ENCODE measurements at places on chromosomes 16 and 17.

GRCh38 chr17:43982171-43982570 lies 22.3 kb upstream of the NAGS start:
- no peak for DNase-seq

DNA sequence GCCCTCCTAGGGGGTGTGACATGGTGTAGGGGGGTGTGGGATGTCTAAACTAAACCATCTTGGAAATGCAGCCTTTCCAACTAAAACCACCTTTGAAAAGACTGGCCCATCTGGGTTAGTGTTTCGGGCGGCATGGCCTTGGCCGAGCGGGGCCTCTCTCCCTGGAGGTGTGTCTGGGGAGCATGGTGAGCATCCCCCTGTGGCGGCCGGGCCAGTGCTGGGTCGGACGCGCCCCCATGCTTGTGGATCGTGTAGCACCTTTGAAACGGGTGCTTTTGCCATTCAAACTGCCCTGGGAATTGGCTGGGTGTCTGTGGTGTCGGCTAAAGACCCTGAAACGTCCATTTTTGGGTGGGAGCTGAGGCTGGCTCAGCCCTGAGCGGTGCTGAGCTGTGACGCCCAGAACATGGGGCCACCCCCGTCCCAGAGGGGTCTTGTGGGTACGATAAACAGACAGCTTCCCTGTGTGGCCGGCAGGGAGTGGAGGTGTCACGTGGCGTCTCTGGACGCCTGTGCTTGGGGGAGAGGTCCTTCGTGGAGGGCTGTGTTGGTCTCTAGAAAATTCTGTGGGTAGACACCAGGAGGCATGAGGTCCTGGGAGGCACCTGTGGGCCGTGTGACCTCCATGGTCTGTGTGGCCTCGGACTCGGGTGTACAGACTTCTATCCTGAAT lies 6.3 kb downstream of the METRNL start:
- DNase-seq = no peak

- no peak for DNase-seq
These were observed 99.4 kb downstream of the AMFR start for GRCh38 chr16:56325956-56326355.

DNA sequence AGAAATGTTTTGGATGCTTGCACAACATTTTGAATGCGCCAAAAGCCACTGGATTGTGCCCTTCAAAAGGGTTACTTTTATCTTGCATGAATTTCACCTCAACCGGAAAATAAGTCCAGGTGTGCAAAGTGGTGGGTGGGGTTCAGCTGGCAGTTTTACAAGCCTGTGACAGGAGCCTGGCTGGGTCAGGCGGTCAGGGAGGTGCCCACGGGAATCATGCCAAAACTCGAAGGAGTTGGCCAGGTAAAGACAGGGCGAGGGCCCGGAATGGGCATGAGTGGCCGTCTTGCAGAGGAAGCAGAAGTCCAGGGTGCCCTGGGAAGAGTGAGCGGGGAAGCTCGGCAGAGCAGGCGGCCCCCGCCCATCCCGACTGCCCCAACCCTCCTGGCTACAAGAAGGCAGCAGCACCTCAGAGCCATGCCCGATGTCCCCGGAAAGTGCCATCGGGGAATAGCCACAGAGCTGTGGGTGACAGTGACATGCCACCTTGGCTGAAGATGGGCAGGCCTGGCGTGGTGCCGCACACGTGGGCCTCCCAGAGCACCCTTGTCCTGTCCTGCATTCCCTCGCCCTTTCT lies 19.1 kb upstream of the CACNG1 start:
- DNase-seq = no peak

GRCh38 chr17:59289981-59290301 lies 41.5 kb upstream of the YPEL2 start:
- no peak for DNase-seq

DNA sequence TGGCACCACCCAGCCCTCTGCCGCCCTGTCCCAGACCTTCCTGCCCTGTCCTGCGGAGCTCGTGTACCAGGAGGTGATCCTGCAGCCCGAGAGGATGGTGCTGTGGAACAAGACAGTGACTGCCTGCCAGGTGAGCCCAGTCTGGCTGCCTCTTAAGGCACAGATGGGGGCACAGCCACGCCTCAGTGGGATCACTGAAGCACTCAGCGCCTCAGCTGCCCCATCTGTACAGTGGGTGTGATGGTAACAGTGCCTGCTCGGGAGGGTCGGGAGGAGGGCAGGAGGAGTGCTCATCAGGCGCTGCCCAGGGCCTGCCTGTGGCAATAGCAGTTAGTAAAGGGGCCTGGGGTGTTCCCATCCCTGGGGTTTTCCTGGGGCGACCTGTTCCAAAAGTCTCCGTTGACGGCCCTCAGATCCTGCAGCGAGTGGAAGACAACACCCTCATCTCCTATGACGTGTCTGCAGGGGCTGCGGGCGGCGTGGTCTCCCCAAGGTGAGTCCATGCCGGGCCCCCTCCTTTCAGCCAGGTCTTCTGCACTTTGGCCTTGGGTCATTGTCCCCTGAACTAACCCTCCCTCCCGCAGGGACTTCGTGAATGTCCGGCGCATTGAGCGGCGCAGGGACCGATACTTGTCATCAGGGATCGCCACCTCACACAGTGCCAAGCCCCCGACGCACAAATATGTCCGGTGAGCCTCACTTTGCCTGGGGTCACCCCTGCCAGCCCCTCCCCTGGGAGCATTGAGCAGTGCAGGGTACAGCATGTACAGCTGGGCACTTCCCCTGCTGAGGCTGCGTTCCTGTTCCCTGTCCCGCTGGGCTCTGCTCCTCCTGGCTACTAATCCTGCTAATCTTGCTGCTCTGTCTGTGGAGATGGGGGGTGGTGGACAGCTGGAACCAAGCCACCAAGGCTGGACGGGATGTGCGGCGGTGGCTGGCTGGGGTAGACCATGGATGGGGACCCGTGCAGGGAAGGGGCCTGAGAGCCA lies 4.5 kb upstream of the TCAP start:
- no peak for DNase-seq

DNA sequence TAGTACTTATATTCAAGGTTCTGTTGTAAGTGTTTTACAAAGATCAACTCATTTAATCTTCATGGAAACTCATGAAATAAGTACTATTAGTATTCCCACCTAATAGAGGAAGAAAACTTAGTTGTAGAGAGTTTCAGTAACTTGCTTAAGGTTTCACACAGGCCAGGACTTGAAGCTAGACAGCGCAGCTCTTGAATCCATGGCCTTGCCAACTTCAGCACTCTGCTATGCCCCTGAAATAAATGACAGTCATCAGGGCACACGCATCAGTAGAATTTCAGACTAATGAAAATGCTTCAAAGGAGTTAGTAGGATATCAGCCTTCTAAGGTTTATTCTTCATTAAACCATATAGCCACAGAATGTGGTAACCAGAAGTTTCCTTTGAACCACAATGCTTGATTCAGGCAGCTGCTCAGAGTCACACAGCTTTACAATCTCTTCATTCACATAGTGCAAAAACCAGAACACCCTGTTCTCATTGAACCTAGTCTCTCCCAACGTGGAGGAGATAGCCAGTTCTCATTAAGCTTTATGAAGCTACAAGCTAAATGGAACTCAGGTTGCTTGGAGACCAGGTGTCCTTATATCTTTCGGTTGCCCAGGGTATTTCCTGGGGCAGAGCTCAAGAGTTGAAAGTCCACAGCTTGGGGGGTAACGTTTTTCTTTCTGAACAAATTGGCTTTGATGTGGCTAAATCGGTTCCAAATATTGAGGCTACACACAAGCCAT lies 39.7 kb downstream of the KCNJ2 start:
- peak; percentile 22 for DNase-seq

Measured in GM12865 (cell line).